Fibroblast of gingiva (primary cell): ENCODE measurements at places on chromosomes 2 and 18.

- peak; percentile 26 for DNase-seq
Measured at GRCh38 chr2:212005085-212005671, 533.4 kb downstream of the ERBB4 start.

GRCh38 chr2:28387082-28387960 is 5.3 kb upstream of the FOSL2 start:
- DNase-seq, result no peak

DNA sequence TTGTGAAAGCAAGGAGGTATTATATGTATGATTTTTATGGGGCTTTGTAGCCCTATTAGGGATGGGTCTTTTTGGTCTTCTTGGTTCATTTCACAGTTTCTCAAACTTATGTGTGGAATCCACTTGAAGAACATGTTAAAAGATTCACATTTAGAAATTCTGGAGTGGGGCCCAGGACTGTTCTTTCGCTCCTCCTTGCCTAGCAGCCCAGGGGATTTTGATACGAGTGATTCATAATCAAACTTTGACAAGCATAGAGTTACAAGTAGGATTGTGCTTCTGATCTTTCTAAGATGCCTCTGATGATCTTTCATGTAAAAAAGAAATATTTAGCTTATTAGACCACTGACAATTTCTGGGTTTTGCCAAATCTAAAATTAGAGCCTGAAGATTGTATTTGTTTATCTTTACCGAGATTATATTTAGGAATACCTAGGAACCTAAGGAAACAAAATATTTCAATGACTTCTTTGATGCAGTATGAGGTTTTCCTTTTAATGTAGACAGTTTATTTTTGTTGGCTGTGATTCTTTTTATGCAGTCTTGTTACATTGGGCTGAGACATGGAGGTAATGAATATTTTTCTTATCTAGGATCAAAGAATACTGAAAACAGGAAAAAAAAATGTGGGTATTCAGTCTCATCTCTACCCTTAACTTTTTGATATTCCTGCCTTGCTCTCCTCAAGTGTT is 324.0 kb downstream of the PARD3B start:
- DNase-seq, result peak; percentile 51

DNA sequence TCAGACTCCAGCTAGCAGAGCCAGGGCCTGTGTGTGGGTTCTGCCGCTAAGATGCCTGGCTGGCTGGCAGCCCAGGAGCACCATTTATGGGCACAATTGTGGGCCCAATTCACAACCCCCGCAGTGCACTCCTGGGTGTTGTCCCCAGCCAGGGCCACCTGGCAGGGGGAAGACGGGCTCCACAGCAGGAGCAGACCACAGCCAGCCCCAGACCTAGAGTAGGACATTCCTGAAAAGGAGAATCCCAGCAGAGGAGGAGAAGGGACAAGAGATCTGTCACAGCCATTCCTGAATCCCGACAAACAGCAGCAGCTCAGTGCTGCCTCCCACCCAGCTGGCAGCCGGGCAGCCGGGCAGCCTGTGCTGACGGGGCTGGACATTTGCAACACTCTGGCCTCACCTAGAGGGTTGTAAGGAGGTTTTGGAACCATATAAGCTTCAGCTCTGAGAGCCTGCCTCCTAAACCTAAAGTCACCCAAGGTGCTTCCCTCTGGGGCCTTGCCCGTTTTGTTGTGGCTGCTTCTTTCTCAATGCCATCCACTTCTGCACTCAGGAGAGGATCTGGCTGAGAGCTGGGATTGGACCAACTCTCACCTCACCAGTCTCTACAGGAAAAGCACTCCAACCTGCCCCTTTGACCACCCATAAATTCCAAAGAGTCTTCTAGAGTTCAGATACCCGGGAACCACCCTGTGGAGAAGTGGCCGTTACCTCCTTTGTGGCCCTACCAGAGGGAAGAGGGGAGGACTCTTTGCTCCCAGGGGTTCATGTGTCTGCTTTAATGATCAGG is 4.1 kb upstream of the TMEM177 start:
- DNase-seq, result no peak

- DNase-seq, result no peak
Measured at GRCh38 chr2:130821867-130822266, 14.8 kb upstream of the ARHGEF4 start.

GRCh38 chr2:70336552-70336951 is 34.7 kb upstream of the FAM136A start:
- DNase-seq, result no peak

DNA sequence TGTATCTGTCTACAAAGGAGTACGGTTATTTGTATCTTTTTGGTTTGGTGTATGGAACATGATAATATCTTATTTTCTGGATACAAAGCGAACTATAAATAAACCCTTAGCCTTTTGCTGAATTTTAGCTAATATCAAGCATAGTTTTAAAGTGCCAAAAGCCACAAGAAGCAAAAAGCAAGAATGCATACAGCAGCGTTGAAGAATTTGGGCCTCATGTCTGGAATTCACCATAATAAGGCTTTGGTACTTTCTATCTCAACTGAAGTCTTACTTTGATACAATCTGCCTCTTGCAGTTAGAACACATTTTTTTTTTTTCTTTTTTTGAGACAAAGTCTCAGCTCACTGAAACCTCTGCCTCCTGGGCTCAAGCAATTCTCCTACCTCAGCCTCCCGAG is 151.5 kb downstream of the ERBB4 start:
- peak; percentile 14 for DNase-seq

GRCh38 chr2:39494784-39495251 is 57.7 kb upstream of the MAP4K3 start:
- peak; percentile 90 for DNase-seq

- peak; percentile 96 for DNase-seq
Measured at GRCh38 chr2:46385786-46386577, 88.8 kb downstream of the EPAS1 start.

DNA sequence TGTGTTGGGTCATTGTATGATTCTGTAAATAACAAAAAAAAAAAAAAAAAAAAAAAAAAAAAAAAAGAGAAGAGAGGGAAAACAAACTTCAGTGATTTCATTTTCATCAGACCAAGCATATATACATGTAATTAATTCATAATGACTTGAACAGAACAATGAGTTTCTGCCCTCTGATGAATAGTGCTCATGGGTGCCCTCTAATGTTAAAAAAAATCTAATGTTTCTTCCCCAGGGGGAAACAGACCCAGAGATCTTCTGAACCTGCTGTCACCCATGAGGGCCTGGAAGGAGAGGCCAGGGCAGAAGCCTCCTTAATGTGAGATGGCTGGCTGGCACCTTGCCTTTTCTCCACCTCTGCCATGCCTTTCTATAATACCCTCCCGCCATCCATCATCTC is 289.2 kb downstream of the ZNF521 start:
- DNase-seq, result no peak

DNA sequence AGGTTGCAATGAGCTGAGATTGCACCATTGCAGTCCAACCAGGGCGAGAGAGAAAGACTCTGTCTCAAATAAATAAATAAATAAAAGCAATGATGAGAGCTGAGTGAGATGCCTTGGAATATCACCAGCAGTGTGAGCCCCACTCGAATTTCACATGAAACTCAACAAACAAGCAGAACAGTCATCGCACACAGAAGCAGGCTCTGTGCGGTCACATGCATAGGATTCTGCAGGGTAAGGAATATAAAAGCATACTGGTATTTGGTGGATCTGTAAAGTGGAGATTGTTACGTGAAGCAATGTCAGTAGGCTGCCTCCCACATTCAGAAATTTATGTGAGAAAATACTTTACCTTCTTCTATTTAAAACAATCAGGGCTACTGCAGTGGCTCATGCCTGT is 18.0 kb upstream of the AP1S3 start:
- DNase-seq, result peak; percentile 47

DNA sequence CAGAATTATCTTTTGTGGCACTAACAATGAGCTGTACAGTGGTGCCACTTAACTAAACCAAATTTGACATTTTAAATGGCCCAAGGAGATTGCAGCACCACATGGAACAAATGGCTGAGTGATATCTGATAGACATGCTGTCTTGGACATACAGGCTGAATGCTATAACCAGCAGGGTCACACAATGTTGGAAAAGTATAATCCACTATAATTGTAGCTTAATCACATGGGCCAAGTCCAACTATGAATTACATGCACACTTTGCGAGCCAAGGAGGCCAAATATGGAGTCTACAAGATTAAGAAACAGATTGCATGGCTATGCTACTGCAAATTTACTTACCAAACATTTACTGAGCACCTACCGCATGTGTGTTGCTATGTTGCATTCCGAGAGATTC is 69.0 kb downstream of the AOX1 start:
- no peak for DNase-seq

DNA sequence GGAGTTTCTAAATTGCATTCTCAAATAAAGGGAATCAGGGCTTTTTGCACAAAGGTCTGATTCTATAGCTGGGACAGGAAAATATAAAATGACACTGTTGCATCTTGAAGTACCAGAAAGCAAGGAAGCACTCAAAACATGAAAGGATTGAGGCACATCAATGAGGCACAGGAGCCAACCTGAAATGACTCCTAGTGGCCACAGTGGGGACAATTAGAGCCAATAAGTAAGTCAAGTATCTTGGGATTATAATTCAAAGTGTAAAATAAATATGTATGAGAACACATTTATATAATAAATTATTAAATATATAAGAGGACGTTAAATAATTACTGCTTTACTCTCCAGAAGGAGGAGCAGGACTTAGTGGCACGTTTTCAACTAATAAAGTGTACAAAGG is 1259.5 kb upstream of the CDH2 start:
- DNase-seq, result no peak

- no peak for DNase-seq
Measured at GRCh38 chr2:122886479-122887145, 1131.2 kb downstream of the TSN start.

- no peak for DNase-seq
Measured at GRCh38 chr18:55657572-55658331, 69.8 kb upstream of the TCF4 start.

- DNase-seq, result no peak
Measured at GRCh38 chr2:154370873-154371272, 327.6 kb upstream of the KCNJ3 start.

DNA sequence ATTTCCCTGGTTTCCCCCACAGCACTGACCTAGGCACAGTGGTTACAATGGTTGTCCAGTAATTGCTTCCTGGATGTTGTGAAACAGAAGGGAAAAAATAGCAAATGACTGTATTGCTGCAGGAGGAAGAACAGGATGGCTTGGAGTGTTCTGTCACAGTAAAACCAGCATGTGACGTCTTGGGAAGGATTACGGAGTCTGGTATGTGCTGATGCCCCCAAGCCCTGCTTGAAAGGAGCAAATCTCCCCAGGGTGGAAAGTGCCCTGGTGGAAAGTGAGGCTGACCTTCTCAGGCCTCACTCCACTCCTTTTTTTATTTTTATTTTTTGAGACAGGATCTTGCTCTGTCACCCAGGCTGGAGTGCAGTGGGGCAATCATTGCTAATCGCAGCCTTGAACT is 7.8 kb downstream of the RAB11FIP5 start:
- no peak for DNase-seq

DNA sequence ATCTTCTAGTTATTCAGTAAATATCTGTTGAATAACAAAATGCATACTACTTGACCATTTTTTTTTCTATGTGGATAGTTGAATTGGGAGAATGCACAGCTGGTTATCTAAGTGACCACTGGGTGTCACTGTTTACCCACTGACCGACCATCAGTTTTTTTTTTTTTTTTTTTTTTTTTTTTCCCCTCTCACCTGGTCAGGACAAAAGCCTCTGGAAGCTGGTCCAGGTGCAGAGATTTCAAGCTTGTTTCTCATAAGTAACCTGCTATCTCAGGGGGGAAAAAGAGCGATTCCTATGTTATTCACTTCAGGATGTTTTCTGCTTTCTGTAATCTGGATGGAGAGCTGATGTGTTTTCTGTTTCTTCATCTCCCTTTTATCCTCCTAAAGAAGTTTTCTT is 256.0 kb downstream of the DCDC2C start:
- no peak for DNase-seq

DNA sequence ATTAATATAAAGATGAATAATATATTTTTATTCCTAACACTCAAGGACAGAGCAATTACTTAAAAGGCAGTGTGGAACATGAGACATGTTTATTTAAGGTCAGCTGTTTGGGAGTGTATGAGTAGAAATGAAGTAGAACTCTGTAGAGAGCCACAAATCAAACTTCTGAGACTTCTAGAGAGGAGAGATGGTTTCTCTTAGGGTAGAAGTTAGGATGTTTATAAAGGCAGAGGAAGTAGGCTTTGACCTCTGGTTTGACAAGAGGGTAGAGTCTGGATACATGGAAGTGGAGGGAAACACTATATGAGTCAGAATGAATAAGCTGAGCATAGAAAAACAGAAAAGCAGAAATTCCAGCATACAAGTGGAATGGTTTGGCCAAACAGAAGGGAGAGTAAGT is 262.1 kb upstream of the KLHL14 start:
- DNase-seq, result no peak

GRCh38 chr2:121184248-121184862 is 100.6 kb downstream of the TFCP2L1 start:
- DNase-seq, result no peak

GRCh38 chr2:54279385-54279784 is 23.4 kb upstream of the TSPYL6 start:
- DNase-seq, result no peak

DNA sequence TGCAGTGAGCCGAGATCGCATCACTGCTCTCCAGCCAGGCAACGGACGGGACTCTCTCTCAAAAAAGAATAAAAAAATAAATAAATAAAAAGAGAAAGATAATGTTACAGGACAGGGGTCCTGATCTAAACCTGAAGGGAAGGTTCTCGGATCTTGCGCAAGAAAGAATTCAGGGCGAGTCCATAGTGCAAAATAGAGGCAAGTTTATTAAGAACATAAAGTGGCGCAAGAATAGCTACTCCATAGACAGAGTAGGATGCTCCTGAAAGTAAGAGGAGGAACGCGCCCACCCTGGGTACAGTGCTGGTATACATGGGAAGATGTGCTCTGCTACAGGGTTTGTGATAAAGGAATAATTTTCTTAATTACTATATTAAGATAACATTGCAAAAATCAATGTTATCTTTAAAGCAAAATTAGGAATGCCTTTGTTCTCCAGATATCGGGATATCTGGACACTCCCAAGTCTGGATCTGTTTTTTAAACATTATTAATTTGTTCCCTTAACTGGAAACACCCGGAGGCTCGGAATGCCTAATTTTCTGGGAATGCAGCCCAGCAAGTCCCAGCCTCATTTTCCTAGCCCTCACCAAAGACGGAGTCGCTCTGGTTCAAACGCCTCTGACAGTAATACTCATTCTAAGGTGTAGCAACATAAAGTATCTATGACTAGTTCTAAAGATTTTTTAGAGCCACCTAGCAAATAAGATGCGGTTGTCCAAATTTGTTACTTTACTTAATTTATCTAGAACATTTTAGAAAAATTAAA is 38.8 kb downstream of the ACSL3 start:
- no peak for DNase-seq

- peak; percentile 83 for DNase-seq
Measured at GRCh38 chr2:19540739-19541525, 182.5 kb upstream of the OSR1 start.

GRCh38 chr2:54053830-54054229 is 61.6 kb upstream of the ACYP2 start:
- DNase-seq, result no peak

DNA sequence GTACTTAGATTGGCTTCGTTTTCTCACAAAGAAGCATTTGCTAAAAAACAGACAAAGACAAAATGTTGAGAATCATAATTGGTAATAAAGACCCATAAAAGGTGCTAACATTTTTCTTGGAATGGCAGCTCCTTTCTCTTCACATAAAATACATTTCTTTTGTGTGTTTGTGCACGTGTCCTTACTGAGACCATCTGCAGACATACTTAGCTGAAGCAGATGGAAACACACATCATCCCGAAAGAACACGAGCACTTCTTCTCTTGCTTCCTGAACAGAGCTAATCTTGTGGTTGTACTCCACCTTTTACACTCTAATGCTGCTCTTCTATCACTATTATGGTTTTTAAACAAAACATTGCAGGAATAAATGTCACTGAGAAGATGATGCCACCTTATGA is 142.5 kb downstream of the SPHKAP start:
- DNase-seq, result no peak

- DNase-seq, result peak; percentile 73
Measured at GRCh38 chr2:67840460-67841068, 222.2 kb downstream of the C1D start.
